ENCODE measurements at places on chromosomes 5 and 9.

DNA sequence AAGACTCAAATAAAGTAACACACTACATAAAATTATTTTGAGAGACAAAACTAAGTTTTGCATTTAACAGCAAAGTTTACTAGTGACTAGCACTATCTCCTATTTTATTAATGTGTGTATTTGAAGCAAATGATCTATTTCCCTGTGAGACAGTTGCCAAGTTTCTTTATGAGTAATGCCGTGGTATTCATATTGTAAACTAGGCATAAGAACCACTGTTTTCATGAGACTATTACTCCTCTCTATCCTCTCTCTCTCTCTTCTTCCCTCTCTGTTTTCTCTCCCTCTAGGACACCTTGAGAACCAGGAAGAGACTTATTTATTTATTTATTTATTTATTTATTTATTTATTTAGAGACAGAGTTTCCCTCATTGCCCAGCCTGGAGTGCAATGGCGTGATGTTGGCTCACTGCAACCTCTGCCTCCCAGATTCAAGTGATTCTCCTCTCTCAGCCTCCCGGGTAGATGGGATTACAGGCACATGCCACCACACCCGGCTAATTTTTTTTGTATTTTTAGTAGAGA is 61.1 kb downstream of the MLANA start:
- DNase-seq, result no peak

GRCh38 chr9:133779516-133780403 is 41.6 kb upstream of the SARDH start:
- no peak for DNase-seq

DNA sequence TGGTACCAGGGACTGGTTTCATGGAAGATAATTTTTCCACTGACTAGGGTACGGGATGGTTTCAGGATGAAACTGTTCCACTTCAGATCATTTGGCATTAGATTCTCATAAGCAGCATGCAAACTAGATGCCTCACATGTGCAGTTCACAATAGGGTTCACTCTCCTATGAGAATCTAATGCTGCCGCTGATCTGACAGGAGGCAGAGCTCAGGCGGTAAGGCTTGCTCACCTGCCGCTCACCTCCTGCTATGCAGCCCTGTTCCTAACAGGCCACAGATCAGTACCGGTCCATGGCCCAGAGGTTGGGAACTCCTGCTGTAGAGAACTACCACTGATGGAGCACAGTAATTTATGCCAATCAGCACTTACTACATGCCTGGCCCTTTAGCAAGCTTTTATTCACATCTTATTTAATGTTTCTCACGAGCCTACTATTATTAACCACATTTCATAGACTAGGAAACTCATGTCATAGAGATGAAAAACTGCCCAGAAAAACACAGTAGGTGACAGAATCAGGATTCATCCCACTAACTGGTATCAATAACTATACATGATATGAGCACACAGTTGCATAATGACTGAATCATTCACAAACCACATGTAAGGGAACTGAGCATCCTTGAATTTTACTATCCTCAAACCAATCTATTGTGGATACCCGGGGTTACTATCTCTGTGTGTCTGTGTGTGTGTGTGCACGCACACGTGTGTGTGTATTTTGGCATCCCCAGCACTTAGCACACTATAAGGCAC is 46.5 kb downstream of the SVEP1 start:
- no peak for DNase-seq

DNA sequence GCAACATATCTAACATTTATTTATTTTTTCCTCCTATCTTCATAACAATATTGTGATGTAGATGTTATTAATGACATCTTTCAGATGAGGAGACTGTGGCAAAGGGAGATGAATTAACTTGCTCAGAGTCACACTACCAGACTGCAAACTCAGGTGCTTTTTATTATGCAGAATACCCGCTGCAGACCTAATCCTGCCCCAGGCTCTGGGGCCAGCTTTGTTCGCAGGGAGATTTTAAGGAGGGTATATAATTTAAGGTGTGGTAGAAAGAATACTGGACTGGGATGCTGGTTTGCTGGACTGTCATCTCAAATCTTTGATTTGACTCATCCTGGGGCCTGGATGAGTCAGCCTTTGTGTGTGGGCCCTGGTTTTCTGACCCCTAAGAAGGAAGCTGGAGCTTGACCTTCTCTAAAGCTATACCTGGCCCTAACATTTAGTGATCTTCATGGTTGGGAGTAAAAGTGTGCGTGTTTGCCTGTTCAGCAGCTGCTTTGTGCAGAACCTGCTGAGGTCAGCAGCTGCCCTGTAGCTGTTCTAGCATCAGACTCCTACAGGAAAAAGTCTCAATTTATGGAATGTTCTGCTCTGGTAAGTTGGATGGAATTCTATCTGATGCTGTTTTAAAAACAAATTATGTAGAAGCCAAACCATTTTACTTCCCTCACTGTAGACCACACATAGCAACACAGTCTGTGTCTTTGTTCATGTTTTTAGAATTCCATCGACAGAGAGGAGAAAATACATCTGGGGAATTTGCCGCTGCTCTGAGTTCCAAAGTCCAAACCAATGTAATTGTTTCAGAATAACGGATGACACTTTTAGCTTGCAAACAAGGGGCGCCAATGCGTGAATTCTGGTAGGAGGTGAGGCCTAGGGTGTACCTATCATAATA is 4.5 kb downstream of the SLC36A1 start:
- no peak for DNase-seq

DNA sequence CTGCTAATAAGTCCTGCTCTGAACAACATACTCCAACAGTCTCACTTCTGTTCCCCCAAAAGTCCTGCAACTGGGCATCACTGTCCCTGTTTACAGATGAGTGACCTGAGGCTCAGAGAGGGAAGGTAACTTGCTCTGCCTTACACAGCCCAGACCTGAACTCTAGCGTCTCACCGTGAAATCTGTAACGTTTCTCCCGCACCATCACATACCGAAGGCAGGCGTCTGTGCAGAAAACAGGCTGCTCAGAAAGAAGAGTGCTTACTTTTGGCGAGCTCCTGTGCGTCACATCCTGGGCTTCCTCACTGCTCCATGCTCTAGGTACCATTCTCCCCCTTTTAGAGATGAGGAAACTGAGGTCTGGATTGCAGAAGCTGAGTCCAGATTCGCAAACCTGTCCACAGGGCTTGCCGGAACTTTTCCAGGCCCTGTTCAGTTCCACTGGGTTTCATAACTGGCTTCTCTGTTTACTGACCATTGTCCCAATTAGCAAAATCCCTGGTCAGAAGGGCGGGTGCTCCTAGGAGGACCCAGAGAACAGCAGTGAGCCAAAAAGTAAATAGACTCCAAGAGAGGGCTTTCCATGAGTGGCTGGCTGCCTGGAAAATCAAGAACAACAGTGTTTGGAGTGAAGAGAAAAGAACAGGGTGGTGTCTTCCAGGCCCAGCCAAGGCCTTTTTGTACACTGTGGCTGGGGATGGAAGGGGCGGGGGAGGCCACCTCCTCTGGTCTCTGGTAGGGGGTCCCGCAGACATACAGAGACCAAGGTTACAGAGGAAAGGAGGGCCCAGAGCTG is 27.1 kb downstream of the GSN start:
- no peak for DNase-seq

DNA sequence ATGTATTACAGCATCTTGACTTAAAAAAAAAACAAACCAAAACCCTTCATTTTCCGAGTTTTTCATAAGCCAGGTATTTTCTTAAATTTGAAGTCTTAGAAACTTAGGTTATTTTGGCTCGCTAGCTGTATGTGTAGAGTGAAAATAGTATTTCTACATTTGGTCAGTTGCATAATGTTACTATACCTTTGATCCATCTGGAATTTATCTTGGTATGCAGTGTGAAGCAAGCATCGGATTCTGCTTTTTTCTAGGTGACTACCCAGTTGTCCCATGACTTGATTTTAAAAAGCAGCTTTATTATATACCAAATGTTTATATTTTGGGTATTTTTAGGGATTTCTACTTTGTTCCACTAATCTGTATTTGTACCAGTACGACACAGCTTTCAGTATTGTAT is 27.7 kb downstream of the UBAP1 start:
- no peak for DNase-seq

DNA sequence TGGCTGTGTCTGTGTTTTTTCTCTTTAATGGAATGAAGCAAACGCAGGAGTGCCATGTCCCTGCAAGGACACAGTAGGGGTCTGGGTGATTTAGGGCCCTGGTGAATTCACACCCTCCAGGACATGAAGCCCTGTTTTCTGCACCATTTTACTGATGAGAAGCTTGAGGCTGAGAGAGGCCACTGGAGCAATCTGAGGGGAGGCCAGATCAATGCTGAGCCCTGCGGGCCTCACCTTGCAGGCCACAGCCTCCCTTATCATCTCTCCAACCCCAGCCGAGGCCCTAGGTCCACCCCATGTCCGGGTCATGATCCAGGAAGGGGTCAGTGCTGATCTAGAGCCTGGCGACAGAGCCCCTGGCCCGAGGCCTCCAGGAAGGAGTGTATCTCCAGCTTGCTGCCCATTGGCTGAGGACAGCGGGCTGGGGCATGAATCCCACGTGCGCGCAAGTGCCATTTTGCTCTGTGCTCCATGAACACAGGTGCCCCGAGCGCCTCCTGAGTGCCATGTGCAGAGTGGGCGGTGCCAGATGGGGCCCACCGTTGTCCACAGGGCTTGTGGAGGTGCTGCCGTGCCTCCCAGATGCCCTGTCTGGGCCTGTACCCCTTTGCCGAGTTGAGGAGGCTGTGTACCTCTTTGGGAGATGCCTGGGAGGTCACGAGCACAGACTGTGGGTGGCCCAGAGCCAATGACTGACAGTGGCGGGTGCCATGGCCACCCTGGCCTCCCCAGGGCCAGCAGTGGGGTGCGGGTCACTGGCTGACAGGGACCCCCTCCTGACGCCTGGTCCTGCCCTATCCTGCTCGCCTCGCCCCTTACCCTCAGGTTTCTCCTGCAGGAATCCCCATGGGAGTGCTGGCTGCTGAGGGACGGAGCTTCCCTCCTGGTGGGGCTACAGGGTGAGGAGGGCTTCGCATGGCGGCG is 32.3 kb upstream of the LPCAT1 start:
- DNase-seq, result no peak

DNA sequence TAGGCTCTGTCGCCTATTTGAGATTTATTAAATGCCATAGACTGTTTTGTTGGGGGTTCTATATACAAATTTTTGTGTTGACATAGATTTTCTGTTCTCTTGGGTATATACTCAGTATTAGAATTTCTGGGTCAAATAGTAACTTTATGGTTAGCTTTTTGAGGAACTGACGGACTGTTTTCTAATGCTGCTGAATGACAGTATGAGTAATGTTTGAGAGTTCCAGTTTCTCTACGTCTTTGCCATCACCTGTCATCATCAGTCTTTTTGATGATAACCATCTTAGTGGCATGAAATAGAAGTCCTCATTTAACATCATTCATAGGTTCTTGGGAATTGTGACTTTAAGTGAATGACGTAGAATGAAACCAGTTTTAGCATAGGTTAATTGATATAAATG is 60.1 kb downstream of the CCDC171 start:
- no peak for DNase-seq

- no peak for DNase-seq
Observed at GRCh38 chr5:167985373-167985772, 306.1 kb upstream of the WWC1 start.

DNA sequence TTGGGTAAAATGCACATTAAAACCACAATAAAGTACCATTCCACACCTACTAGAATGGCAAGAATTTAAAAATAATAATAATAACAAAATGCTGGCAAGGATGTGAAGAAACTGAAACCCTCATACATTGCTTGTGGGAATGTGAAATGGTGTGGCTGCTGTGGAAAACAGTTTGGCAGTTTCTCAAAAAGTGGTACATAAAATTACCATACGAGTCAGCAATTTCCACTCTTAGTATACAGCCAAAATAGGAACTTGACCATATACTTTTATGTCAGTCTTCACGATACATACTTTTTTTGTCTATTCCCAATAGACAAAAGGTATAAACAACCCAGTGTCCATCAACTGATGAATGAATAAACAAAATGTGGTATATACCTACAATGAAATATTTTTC is 15.6 kb downstream of the FKBP15 start:
- no peak for DNase-seq

DNA sequence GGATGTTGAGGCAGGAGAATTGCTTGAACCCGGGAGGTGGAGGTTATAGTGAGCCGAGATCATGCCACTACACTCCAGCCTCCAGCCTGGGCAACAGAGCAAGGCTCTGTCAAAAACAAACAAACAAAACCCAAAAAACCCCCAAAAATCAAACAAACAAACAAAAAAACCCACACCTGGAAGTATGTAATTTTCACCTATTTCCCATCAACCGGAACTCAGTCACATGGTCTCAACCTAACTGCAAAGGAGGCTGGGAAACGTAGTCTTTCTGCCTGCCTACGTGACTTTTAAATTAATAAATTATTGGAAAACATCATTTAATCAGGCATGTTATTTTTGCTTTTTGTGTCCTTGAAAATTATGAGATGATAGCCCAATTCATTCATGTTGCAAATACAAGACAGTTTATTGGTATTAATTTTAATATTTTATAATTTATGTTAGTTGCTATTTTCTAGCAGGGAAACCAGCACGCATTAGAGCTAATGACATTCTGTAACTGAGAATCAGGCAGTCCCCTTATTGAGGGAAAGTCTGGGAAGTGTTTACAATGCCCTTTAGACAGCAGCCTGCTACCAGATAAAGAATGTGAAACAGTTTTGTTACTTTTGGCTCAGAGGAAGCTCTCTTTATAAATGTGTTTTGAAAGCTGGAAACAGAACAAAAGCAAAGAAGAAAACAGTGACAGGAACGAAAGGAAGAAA is 110.3 kb downstream of the NXNL2 start:
- no peak for DNase-seq

DNA sequence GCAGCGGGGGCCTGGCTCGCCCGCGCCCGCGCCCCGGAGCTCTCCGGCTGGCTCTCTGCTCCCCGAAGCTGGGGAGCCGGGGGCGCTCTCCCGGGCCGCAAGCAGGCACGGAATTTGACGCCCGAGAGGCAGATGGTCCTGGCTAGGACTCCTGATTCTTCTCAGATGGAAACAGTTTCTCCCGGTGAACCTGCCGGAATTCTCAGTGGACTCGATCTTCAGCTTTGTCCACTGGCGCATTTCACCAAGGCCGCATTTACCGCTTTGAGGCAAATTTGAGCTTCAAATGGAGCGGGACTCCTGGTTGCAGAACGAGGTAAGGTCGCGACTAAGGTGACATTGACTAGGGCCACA is 305.7 kb upstream of the KCNN2 start:
- no peak for DNase-seq

- no peak for DNase-seq
Observed at GRCh38 chr5:139382807-139383206, 290 bp downstream of the SLC23A1 start.

DNA sequence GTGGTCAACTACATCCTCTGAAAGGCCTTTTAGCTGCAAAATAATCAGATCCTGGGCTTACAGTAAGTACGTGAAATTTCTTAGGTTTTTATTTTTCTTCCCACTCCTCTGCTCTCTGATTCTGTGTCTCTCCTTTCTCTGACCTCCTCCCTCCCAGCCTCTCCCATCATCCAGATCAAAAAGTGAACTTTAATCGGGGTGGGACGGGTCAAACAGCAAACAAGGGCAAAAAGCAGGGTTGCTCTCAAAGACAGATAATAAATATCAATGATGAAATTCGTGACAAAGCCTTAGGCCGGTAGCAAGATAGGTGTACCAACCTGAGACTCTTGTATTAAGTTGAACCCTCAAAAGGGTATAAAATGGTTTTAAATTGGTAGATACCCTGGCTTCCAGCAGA is 76.1 kb downstream of the RANBP17 start:
- no peak for DNase-seq

- no peak for DNase-seq
Observed at GRCh38 chr9:93278144-93278543, 94.2 kb downstream of the WNK2 start.
